ENCODE measurements at places on chromosomes 5 and 9.

- DNase-seq: no peak
These were observed 95.1 kb upstream of the ITGA1 start for GRCh38 chr5:52692606-52693005.

- no peak for DNase-seq
These were observed 496.9 kb downstream of the AGTPBP1 start for GRCh38 chr9:85244856-85245255.

- DNase-seq: no peak
These were observed 39.8 kb upstream of the PCSK5 start for GRCh38 chr9:75850459-75851200.

- no peak for DNase-seq
These were observed 16.5 kb downstream of the NACC2 start for GRCh38 chr9:136078498-136079011.

- no peak for DNase-seq
These were observed 47.8 kb downstream of the TSPAN17 start for GRCh38 chr5:176695073-176695472.

DNA sequence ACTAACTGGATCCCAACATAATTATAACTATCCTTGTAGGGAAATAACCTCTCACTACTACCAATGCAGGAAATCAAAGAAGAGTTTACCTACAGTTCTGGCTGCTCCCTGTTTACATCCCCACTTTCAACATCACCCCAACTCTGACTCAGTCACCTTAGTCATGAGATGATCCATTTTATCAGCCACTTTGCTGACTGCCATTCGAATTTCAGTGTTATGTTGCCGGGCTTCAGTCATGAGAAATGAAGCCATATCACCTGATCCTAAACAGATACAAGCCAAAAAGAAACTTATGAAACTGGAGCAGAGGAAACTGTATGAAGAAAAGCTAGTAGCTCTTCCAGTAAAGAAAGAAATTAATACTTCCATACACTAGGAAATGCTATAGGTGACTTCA is 33.7 kb downstream of the SLC31A2 start:
- no peak for DNase-seq

All from NCI-H510A (cell line).